ENCODE measurements at places on chromosomes 11 and 22. TPM values are rescaled to one million over a fixed set of nuclear protein-coding genes. Genes with fewer than 3 reads are reported as not detected.

DNA sequence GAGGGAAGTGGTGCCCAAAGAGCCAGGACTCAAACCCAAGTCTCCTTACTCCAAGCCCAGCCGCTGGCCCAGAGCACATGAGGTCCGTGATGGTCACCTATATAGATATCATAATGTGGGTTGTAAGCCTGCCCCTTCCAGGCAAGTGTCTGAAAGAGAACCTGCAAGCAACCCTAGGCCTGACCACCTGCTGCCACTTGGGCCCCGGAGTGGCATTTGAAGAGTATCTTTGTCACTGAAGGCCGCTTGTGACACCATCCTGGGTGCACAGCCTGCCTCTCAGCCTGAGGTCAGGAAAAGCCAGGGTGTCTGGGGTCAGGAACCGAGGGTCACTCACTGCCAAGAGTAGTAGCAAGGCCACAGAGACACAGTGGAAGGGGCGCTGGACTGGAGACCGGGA, 32.4 kb downstream of the OTOG start:
- DNase-seq, result no peak

DNA sequence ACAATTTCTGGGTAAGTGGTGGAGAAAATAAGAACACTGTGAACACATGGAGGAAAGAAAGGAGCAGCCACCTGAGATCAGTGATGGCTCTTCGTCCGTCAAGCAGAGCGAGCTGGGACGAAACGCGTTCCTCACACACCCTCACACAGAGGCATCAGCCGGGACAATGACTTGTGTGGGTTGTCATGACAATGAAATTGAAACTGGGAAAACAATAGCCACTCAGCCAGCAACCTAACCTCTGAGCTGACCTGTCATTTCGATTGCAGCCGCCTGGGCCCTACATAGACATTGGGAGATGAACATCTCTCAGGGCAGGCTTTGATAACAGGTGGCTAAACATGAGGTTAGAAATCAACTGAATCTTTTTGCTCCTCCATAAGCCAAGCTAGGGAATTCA, 51.3 kb downstream of the TRIM29 start:
- DNase-seq, result no peak

GRCh38 chr11:6204706-6205105, 651 bp upstream of the C11orf42 start:
- DNase-seq, result no peak

- DNase-seq, result no peak
Observed at GRCh38 chr11:33920838-33921613, 29.1 kb upstream of the LMO2 start.

ATG13 gene
- 51.9 TPM for total RNA-seq

DNA sequence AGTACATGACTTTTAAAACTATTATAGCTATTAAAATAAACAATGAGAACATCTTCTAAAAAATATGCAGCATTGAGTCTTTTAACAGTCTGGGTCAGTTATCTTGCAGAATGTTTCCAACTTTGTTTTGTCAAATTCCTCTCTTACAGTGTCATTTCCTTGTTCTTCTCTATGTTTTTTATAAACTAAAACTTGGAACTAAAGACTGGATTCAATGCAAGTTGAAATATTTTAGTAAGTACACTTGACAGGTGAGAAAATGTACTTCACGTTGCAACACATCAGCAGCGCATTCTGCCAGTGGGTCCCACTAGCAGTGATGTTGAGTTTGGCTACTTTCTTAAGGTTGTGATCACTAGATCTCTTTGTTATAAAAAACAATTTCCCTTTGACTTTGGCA, 1407.6 kb upstream of the RAG2 start:
- DNase-seq, result no peak

GRCh38 chr11:2399488-2400068, 972 bp upstream of the TSSC4 start:
- DNase-seq, result no peak

SESN3 gene
- 80.8 TPM for total RNA-seq

- DNase-seq, result no peak
Observed at GRCh38 chr11:46270684-46271083, 6.8 kb upstream of the CREB3L1 start.

DNA sequence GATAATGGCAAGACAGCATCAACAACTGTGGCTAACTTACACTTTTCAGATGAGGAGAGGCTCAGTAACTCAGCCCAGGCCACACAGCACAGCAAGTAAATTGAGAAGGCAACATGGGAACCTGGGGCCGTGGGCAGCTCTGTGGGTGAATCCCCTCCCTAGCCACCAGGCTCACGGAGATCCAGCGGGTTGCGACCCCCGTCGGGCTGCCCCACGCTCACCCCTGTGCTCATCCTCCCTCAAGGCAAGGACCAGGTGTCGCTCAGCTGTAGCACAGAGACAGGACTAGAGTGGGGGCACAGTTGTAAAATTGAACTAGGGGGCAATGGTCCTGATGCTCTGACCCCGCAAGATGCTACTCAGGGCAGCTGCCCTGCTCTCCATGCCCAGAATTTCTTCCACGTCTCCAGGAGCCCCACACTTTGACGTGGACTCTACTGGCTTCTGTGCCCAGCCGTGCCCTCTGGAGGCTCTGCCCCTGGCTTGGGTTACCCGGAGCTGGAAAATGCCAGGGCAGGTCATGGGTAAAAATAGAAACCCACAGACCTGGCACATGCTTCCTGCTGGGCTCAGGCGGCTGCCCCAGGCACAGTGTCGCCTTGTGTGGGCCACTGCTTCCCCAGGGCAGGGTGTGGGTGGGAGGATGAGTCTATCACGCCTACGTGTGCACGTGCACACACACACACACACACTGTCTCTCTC, 9.0 kb downstream of the TUBA8 start:
- DNase-seq, result no peak

- no peak for DNase-seq
Observed at GRCh38 chr11:65639623-65640482, 2.0 kb downstream of the SIPA1 start.

C11orf91 gene
- 0.57 TPM for total RNA-seq

DNA sequence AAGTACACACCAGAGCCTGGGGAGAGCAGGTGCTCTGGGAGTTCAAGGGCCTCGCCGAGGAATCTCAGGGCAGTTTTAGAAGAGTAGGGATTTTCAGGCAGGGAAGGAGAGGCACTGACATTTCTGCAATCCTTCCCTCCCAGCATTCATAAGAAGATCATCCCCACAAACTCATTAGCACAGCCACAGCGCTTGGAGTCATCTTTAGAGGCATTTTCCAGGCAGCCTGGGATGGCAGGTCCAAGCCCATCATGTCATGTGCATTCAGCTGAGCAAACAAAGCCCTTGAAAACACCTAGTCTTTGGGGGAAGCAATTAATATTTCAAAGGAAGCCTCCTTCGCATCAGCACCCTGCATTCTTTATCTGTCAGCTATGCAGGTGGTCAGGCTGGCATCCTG, 43.8 kb downstream of the MAP6 start:
- DNase-seq, result no peak

CHST1 gene
- 1.1 TPM for total RNA-seq

GRCh38 chr11:27187848-27188621, 147.4 kb downstream of the BBOX1 start:
- no peak for DNase-seq

GRCh38 chr11:19020831-19021230, 39.7 kb downstream of the MRGPRX2 start:
- no peak for DNase-seq

GRCh38 chr11:62601122-62601371, 618 bp downstream of the MTA2 start:
- DNase-seq, result no peak

DNA sequence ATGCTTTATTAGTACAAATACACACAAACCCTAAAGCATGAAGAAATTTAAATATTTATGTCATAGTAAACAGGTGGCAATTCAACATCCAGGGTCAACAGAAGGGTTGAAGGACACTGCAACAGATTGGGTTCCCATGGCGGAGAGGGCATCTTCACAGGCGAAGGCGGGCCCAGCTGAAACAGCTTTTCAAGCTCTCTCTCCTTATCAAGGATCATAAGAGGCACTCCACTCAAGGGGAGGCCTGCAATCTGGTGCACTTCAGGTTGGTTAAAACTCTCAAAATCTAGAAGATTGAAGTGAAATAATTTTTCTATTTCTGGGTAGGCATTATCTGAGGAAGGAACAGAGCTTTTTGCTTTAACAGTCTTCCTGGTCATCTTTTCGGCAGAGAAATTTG, 16.8 kb upstream of the SLC22A8 start:
- DNase-seq, result no peak
